Sciatic nerve (tissue), 2 donors: ENCODE measurements at places on chromosomes 3 and 15. TPM values are rescaled to one million over a fixed set of nuclear protein-coding genes. Genes with fewer than 3 reads are reported as not detected.

The ZNF280D gene
- 96.6 TPM for total RNA-seq

The SUCLG2 gene
- 49.5 TPM for total RNA-seq

The SMC4 gene
- 21.4 TPM for total RNA-seq

The TRAT1 gene
- total RNA-seq: 0.31 TPM

The CFAP20DC gene
- 0.49 TPM for total RNA-seq

The COL6A5 gene
- total RNA-seq: not detected

The DHX30 gene
- total RNA-seq: 57.2 TPM

The CCDC191 gene
- 13.9 TPM for total RNA-seq

The WDR93 gene
- total RNA-seq: not detected

The SLC15A2 gene
- 2.6 TPM for total RNA-seq

DNA sequence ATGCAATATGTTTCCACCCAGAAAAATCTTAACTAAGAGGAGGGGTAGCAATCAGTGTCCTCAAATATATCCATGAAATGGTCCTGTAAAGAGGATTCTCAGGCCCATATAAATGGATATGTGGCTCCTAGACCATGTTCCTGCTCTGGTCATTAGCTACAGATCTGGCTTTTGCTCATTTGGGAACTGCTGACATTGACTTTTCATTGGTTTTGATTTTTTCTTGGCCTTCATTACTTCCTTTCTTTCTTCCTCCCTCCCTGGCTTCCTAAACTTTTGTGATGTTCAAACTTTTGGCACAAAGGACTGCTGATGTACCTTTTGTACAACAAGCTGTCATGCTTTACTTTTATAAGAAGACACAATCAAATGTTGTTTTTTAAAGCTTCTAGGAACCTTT lies 41.6 kb upstream of the SNRK start:
- no peak for DNase-seq

DNA sequence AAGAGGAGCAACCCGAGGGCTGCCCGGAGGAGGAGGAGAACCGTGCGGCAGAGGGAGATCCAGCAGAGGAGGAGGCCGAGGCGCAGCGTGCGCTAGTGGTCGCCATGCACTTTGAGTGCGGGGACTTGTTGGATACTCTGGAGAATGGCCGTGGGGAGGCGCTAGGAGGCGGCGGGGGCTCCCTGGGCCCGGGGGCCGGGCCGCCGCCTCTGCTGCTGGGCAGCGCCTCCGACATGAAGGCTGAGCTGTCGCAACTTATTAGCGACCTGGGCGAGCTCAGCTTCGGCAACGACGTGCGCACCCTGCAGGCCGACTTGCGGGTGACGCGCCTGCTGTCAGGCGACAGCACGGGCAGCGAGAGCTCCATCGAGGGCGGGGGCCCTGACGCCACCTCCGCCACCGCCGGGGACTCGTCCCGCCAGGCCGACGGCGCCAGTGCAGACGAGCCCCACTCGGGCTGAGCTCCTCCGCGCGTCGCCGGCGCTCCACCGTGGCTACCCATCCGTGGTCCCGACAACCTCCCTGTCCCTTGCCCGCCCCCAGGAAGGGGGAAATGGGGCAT lies 2.0 kb downstream of the FAM43A start:
- DNase-seq: peak; percentile 74

DNA sequence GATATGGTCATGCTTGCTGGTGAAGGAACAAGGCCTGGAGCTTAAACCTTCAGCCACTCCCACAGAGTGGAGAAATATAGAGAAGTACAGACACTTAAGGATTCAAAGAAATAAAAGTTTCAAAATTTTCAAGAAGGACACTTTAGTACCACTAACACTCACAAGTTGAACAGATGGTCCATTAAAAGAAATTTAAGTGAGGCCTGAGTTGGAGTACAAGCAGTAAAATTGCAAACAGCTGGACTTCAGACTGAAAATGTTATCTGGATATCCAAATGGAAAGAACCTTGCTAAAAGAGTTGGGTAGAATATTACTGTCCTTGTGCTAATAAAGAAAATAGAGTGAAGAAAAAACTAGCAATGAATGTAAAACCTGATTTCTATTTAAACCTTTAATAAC lies 397.1 kb upstream of the KCNMB2 start:
- no peak for DNase-seq

DNA sequence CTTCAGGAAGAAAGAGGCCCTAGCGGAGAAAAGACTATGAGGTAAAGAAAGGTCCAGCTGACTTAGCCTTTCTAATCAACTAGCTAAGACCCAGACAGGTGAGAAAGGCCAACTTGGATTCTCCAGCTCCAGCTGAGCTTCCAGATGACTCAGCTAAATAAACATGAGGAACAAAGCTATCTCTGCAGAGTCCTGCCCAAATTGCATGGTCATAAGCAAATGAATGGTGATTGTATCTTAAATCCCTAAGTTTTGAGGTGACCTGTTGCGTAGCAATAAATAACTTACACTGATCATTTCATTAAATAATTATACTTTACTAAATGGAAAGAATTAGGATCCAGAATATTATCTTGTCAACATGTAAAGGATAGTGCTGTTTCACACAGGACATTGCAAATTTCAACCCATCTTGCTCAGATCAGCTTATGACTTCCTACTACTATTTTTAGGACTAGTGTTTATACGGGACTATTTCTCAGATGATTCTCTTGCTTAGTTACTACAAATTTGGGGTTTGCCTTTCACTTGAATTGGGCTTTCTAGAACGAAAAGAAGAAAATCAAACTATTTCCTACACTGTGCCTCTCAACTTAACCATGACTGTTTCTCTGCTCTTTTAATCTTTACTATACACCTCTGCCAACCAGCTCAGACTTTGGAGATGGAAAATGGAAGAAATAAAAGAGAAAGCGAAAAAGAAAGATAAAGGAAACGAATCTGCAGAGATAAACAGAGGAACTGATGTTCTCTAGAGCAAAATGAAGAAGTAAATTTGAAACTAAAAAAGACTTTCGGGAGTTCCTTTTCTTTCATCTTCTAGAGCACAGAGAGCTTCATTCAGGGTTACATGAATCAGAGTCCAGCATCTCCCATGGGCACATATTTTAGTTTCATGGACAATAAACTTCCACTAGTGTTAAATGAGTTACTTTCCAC lies 6.6 kb upstream of the ADGRG7 start:
- no peak for DNase-seq

DNA sequence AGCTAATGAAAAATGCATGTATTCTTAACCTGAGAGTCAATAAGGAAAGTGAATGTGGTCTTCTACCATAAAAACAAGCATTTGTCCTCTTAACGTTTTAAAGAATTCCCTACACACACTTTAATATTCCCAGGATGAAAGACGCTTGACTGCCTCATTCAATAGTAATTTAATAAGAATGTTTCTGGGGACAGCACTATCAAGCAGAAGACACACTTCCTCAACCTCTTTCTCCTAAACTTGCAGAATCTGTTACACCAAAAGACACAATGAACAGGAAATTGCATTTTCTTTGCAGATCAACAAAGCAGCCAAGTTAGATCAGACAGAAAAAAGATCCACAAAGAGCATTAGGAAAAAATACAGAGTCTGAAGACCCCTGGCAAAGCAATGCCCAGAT lies 97.7 kb downstream of the PLCH1 start:
- DNase-seq: no peak

DNA sequence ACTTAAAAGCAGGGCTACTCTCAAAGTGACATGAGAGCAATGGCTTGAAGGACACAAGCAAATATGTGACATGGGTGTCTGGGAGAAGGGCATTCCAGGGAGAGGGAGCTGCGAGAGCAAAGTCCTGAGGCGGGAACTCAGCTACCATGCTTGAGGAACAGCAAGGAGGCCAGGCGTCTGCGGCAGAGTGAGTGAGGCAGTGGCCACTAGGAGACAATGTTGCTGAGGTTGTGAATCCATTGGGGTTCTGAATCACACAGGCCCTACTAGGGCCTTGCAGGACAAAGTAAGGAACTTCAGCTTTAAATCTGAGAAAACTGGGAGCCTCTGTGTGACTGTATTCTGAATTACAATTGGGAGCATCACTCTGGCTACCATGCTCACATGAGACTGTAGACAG lies 94.1 kb upstream of the PRICKLE2 start:
- DNase-seq: no peak

DNA sequence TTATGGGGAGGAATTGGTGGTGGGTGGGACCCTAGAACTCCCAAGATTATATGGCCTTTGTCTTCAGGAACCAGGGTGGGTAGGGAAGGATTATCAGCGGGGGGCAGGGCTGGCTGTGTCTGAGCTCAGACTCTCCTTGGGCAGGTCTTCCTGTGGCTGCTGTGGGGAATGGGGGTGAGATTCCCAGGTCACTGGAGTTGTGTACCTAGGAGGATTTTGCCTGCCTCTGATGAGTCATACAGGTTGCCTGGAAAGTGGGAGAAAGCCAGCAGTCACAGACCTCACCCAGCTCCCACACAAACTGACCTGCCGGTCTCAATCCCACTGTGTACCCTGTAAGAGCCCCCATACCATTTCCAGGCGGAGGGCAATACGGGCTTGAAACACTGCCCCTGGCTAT lies 209.9 kb upstream of the CNTN3 start:
- no peak for DNase-seq

GRCh38 chr3:25226747-25227146 lies 201.3 kb upstream of the RARB start:
- no peak for DNase-seq

GRCh38 chr3:64218329-64218728 lies 6.9 kb downstream of the PRICKLE2 start:
- DNase-seq: no peak

DNA sequence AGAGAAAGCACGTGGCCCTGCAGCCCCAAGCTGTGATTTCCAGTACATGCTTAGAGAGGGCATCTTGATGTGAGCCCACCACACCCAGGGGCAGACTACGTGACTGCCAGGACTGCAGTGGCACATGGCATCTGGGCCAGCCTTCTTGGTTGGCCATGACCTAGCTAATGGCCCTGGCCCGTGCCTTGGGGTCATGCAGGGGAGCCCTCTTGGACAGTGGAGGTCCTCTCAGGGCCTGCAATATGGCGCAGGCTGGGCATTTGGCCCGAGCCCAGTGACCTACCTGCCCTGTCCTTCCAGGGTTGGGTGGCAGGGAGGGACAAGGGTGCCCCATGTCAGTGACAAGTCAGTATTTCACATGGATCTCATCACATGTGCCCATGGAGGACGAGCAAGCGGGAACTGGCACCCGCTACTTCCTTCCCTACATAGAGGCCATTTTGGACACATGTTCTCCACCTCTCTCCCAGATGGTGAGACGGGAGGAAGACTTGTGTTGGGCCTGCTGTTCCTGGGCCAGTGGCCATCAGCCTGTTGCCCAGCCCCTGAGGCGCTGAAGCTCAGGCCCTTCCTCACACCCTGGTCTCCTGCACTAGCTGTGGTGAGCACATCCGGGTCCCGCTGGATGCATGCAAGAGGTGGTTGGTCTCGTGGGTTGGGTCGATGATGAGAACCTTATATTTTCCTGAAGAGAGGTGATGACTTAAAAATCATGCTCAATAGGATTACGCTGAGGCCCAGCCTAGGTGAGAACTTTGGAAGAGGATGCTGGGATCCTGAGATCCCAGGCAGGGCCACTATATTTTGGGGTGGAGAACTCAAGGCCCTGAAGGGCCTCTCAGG lies 195.6 kb downstream of the UBE3A start:
- peak; percentile 34 for DNase-seq

DNA sequence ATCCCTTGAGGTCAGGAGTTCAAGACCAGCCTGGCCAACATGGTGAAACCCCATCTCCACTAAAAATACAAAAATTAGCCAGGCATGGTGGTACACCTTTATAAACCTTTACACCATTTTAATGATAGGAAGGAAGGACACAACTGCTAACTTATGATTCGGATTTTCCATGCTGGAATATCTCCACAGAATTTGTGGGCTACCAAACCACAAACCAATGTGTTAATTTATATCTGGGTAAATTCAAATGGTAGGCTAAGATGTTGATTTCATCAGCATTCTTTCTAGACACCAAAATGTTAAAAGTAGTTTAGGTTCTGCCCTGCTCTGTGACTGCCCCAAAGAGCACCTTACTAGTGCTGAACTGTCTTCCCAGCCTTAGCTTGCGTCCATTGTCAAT lies 72.8 kb downstream of the POLQ start:
- DNase-seq: no peak

DNA sequence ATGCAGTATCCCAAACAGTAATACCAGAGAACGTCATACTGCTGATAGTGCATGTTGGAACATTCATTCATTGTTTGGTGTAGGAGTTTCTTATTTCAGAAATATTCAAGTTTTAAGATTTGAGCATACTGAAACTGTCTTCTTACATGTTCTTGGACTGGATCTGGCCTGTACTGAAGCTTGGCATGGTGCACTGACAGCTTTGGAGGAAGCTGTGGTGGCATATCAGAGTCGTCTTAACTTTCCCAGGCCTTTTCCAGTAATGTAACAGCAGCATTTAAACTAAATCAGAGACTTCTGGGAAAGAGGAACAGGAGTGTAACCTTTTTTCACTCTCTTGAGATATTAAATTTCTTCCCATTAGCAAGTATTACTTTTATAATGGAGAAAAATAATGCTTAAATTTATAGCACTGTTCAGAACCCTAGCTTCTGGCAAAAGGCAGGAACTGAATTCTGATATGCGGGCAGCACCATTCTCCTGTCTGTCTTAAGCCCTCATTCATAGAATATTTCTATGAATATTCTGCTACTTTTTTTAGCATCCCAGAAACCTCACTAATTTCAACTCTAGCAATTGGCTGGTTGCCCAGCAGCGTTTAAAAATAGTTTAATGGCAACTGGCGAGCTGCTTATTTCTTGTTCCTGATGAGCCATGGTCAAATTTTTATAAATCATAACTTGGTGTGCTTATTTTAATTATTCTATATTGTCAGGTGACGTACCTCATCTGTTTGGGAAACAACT lies 31.1 kb downstream of the DNAJC13 start:
- DNase-seq: peak; percentile 75

GRCh38 chr15:48330105-48330785 lies 984 bp upstream of the DUT start:
- DNase-seq: no peak

DNA sequence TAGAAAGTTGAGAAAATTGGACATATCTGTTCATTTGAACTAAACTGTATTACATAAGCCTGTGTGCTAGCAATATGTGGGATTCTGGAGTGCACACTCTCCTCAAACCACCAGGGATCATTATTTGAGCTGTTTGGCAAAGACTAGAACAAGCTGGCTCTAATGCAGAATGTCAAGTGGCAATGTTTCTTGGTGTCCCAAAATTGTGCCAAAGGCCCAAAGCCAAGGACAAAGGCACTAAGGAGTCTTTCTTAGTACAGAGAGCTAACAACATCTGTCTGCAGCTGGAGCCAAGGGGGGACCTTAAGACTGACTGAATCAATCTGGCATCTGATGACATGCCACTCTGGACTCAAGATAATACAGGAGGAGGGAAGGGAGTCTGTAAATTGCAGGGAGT lies 76.7 kb upstream of the STRIT1 start:
- DNase-seq: no peak

DNA sequence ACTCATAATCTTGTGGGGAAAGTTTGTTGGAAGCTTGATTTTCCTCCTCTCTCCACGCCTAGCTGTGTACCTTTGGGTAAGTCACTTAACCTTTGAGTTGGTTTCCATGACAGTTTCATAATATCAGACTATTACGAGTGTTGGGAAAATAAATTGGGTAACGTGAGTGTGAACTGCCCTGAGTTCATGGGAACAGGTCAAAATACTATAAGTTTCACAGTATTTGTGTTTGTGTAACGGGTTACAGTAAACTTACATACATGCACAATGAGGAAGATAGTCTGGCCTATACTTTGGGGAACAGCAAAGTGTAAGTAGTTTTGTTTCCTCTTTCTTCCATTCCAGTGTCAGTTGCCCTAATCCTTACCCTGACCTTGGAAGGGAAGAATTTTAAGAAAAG lies 509.9 kb downstream of the MECOM start:
- no peak for DNase-seq
